ENCODE measurements at places on chromosomes 6 and 20.
A peak's percentile ranks its signal among the peaks of the same experiment; 100 is the strongest.

DNA sequence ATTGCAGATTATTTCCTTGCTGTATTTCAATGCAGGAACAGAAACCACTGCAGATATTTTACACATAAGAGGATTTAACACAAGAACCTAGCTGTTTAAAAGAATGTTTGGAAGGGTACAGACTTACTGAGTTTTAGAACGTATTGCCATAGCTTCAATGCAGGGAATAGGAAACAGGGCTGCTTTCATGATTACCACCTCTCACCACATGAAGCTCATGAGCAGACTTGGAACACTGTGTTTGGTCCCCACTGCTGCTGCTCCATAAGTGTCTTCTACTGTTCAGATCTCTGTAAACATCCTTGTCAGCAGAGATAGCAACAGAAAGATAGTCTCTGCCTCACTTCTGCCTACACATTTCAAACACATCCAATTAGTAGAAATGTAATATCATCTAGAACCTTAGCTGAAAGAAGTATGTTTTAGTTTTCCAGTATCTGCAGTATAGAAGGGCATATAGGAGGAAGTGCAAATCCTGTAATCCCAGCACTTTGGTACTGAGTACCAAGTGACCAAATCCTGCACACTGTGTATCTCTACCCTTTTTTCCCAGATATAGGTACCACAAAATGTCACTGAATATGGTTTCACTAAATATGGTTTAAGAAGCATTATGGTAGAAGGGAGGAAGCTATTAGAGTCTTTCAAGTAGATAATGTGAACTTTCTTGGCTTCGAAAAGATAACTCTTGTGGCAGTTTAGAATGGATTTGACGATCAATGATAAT is 51.9 kb downstream of the STXBP5 start:
- peak; percentile 1 for DNase-seq

DNA sequence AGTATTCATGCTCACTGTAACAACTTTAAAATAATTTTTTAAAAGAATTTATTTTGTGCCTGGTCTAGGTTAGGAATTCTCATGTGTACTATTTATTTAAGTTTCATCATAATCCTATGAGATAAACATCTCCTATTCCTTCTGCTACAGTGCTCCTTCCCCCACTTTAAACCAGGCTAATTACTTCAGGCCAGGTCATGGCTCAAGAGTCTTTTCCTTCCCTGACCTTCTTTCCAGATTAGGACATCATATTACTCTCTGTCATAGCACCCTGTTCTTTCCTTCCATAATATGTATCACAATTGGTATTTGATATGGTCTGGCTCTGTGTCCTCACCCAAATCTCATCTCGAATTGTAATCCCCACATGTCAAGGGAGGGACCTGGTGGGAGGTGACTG is 239.0 kb downstream of the BTBD9 start:
- DNase-seq: no peak

GRCh38 chr20:51961964-51962761 is 159.8 kb upstream of the SALL4 start:
- no peak for DNase-seq

DNA sequence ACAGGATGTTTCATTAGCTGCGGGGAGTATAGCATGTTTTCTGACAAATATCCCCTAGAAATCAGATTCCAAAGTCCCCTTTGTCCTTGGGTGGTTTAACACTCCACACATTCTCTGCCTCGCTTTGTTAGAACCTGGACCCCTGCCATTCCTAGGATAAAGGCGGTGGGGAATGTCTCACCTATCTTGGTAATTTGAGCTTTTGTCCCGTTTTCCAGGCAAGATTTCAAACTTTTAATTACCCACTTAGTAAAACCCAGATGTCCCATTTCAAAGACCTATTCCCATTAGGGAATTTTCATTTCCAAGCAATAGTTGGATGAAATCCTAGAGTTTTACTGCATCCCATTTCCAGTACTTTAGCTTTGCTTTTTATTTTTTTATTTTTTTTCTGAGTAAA is 501.0 kb upstream of the MAP3K7 start:
- no peak for DNase-seq

GRCh38 chr6:160428069-160428430 is 79.9 kb downstream of the SLC22A3 start:
- no peak for DNase-seq

DNA sequence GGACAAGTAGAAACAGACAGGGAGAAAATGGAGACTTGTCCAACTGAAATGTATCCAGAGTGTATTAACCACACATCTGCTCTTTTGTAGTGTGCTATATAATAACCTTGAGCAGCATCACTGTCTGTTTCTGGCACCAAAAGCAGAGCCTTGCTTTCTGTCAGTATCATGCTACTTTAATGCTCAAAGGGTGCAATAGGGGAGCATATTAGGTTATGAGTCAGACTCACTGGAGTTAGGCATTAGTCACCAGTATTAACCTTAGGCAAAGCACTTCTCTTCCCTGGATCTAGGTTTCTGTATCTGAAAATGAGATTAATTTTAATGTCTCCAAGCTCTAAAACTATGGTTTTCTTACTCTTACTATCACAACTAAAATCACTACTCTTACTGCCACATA is 280.1 kb downstream of the TFAP2B start:
- DNase-seq: no peak

DNA sequence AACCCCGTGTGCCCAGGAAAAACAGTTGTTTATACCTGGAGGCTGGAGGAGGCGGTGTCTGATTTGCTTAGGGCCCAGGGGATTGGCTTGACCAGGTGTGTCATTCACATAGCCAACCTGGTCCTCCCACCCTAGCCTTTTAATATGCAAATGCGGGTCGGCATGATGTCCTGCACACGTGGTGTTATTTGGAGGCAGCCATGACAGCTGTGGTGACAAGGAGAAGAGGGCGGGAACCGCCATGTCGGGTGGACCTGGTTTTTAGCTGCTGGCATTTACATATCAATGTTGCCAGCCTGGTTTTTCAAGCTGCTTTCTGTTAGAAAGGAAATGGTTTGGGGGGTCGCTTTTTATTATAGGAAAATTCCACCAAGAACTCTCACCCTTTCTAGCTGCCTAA is 291.4 kb upstream of the QKI start:
- no peak for DNase-seq

- DNase-seq: no peak
Observed at GRCh38 chr6:113171882-113172281, 685.3 kb upstream of the MARCKS start.

GRCh38 chr6:64476935-64477334 is 841.3 kb downstream of the PHF3 start:
- no peak for DNase-seq

GRCh38 chr6:52552278-52552643 is 24.6 kb downstream of the TRAM2 start:
- DNase-seq: no peak

- DNase-seq: no peak
Observed at GRCh38 chr6:105270511-105270910, 90.7 kb upstream of the POPDC3 start.

- no peak for DNase-seq
Observed at GRCh38 chr6:61538801-61539200, 747.2 kb downstream of the KHDRBS2 start.

- no peak for DNase-seq
Observed at GRCh38 chr20:14189794-14190402, 147.5 kb downstream of the FLRT3 start.

- no peak for DNase-seq
Observed at GRCh38 chr20:16608277-16608650, 35.0 kb upstream of the KIF16B start.

DNA sequence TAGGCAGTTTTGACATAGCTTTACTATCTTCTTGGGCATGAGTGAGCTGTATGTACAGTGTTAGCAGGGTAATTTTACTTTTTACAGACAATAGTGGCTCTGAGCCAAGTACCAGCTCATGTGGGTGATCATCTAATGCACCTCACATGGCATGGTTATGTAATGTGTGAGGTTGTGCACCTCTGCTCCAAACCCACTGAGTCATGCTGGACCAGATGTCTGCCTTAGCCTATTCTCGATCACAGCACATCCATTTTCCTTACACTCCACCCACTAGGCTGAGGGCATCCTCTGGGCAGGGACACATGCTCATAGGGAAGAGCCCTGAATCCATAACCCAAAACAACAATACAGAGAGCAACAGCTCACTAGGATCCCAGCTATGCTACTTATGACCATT is 71.6 kb upstream of the FBXL4 start:
- no peak for DNase-seq

DNA sequence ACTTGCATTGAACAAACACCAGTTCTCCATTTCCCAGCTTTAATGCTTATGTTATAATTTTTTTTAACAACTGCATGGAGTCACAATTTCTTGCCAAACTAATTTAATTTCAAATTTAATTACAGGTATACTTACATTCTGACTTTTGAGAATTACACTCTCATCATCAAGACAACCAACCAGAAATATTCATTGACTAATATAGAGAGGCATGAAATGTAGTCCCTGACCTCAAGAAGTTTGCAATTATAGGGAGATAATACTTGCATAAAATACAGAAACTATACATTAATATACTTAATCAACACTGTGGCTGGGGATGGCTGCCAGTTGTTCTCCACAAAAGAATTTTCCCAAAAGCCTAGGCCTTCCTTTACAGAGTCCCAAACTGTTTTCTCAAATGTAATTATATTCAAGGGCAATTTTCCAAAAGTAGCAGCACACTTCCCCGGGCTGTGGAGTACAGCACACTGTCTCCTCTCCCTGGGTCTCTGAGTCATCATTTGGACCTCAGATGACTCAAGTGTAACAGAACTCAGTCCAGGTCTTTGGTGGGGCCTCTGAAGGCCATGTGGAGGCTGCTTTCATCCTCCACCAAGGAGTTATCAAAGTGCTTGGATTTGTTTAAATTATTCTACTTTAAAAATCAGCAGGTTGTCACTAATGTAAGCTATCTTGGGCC is 114.1 kb downstream of the KIF16B start:
- no peak for DNase-seq

DNA sequence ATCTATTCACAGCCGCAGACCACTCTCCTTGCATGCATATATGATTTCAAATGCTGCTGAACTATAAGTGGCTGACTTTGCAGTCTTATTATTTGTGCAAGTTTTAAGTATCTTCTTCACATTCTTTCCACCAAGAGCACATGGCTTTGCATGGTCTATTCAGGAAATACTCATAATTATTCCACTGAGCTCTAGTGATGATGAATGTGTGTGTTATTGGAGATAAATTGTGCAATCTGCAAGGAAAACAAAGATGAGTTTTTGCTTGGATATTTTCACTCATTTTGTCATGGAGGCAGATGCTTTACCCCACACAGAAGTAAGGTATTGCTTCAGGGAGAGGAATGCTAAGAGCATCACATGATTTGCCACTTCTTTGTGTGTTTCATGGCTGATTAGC is 764.6 kb downstream of the TBC1D32 start:
- DNase-seq: no peak

- DNase-seq: no peak
Observed at GRCh38 chr20:23240519-23240918, 110.1 kb upstream of the NXT1 start.

DNA sequence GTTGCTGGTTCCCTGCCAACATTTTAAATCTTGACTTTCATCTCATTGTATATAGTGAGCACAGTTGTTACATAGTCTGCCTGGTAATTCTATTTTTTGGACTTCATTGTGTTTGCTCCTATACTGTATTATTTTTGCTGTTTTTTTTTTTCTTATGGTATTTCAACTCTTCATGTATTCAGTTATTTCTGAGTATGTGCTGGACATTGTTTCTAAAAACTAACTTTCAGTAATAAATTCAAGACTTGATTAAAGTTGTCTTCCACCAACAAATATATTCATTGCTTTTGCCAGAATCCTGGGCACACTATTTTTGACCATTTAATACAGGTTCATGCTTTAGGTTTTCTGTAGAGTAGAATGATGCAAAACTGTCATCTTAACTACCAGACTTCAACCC is 698.3 kb downstream of the MAFB start:
- no peak for DNase-seq

- no peak for DNase-seq
Observed at GRCh38 chr20:822651-823573, 10.6 kb upstream of the FAM110A start.

DNA sequence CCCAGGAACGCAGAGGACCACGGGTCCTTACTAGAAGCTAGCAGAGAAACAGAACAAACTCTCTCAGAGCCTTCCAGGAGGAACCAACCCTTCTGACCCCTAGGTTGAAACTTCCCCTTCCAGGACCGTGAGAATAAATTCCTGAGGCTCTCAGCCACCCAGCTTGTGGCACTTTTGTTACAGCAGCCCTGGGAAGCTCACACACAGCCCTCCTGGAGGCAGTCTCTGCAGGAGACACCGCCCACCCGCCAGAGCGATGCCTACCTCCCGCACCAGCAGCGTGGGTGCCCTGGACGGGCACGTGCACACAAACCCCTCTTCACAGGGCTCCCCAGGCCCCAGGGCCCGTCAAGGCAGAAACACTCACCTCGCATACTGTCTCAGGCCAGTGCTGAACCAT is 4.2 kb downstream of the RNASET2 start:
- no peak for DNase-seq

DNA sequence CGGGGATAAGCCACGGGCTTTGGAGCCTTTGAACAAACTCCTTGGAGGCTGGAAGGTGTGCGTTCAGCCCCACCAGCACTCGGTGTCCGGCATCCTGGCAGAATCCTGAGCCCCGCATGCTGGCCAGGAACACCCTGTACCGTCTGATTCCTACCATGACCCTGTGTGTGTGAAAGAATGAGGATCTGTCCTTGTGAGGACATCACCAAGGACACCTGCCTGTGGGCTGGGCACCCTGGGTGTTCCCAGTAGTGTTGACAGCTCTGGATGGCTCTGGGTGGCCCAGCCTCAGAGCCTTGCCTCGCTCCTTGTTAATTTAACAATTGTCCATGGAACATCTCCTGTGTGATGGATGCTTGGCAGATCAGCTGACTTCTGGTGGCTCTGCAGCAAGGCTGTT is 234.3 kb downstream of the QKI start:
- DNase-seq: no peak

DNA sequence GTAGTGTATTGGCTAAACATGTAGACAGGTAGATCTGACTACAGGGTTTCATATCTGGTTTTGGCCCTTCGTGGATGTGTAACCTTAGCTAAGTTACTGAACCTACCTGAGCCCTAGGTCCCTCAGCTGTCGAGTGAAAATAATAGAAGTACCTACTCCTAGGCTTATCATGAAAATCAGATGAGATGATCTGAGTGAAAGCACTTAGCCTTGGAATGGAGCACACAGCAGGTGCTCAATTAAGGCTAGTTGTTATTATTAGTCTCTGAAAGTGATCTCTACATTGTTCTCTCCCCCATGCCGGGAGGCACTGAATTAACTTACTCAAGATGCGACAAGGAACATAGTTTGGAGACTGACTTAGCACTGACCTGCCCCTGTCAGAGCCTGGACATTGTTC is 174.7 kb upstream of the ZNF217 start:
- DNase-seq: no peak

DNA sequence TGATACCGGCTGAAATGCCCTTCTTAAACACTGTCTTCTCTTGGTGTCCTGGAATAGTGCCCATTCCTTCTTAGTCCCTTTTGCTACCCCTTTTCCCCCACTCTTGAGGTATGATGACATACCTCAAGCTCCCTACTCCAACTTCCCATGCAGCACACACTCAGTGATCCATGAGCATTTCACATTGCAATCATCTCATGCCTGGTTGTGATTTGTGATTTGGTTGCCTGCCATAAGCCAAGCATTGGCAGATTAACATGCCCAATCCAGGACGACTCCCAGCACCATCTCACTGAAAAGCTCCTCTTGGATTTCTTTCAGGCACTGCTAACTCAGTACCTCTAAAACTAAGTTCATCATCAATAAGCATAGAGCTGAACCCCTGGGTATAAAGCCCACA is 14.7 kb upstream of the PTPRA start:
- no peak for DNase-seq

GRCh38 chr20:33188421-33188820 is 20.5 kb downstream of the BPIFA2 start:
- DNase-seq: no peak
